SJSA1 (cell line): ENCODE measurements at places on chromosomes 1 and 21. TPM values are rescaled to one million over a fixed set of nuclear protein-coding genes. Genes with fewer than 3 reads are reported as not detected.
A peak's percentile ranks its signal among the peaks of the same experiment; 100 is the strongest.

DNA sequence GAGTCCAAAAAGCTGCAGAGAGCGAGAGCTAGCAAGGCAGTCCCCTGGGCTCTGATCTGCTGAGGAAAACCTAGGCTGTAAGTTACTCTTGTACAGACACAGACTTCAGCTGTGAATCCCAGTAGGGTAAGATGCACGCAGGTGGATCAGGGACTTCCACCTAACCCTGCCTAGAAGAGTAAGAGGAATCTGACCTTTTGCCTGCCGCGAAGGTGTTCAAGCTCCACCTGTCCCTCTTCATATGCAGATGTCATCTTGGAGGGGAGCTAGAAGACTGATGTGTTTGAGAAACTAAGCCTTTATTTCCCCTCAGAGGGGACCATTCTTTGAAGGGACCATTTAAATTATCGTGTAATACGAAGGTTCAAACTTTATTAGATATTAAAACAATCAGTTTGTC lies 108.6 kb upstream of the USP24 start:
- DNase-seq = no peak

DNA sequence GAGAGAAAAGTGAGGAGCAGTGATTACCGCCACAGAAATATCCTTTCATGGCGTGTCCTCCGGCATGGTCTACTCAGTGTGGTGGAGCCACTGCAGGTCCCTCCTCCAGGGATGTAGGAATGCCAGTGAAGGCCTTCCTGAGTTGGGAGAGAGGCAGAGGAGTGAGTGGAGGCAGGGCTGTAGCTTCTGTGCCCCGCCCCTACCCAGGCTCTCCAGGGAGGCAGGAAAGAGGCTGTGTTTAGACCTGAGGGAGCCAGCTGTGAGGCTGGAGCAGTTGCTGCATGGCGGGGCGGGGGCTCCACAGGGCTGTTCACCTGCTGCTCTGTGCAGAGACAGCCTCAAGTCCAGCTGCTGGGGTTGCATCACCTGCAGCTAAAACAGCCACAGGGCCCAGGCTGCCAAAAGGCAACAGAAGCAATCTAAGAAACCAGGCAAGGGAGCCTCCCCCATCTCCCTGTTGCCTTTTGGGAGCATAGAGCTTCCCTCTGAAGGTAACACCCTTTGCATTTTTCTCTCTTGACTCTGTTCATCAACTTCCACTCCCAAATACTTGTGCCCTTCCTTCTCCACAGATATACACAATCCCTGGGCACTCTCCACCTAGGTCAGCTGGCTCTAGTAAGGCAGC lies 801 bp upstream of the ANXA9 start:
- no peak for DNase-seq

DNA sequence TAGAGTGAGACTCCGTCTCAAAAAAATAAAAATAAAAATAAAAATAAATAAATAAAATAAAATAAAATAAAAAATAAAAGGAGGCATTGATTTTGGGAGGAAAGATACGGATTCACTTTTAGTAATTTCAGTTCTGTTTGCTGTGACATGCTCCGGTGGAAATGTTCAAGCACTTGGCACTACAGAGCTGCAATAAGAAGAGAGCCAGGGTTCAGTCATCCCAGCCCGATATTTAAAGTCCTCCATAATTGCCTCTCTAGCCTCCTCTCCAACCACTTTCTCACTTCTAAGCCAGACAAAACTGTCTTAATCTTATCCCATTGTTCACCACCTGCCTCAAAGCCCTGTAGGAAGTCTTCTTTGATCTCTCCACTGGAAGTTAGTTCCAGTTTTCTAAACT lies 55.0 kb upstream of the MACF1 start:
- no peak for DNase-seq

DNA sequence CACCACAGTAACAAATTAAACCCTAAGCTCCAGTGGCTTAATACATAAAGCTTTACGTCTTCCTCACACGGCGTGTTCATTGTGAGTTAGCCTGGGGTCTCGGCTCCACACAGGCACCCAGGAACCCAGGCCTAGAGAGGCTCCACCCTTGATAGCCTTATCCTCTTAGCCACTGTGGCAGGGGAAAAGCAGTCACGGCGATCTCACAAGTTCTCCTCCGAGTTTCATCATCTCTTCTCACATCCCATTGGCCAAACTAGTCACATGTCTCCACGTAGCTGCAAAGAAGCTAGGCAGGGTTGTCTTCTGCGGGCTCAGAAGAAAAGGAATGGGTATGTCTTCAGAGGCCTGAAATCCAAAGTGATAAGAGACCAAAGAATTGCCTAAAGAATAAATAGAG lies 122.3 kb upstream of the GRIK3 start:
- DNase-seq = no peak

GRCh38 chr1:240613356-240614142 lies 1.6 kb upstream of the GREM2 start:
- no peak for DNase-seq

- peak; percentile 56 for DNase-seq
Measured at GRCh38 chr1:219555031-219555692, 57.7 kb downstream of the ZC3H11B start.

The FCRL4 gene
- not detected in 2 replicates for total RNA-seq

The CNTN2 gene
- not detected in 2 replicates for total RNA-seq

The AKR7A3 gene
- total RNA-seq = 0.21 and 0.53 TPM in 2 replicates

The GUCA2A gene
- not detected in 2 replicates for total RNA-seq
